ENCODE measurements at places on chromosomes 1 and 21.

DNA sequence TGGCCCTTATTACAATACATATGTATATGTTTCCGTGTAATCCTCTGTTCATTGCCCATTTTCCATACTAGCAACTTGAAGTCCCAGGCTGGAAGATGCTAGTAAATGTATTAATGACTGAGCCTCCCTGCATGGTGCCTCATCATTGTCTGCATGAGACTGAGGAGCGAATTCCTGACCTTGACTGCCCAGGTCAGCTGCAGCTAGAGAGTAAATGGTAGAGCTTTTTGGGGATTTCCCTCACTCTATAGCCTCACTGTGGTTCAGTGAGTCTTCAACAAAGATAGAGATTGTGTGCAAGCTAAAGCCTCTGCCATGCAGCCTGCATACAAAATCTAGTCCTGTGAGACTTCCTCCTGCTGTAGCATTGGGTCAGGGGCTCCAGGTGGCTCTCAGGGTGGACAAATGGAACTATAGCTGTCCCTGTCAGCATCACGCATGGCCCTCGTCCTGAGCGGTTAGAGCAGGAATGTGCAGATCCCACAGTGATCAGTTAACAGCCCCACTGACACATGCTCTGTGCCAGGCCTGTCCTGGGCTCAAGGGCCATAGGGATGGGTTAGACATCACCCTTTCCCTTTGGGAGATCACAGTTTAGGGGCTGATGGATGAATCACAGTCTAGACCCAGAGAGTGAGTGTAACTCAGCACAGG is 741.7 kb downstream of the MATN1 start:
- DNase-seq: no peak

GRCh38 chr1:20928146-20928545 is 141.0 kb upstream of the HP1BP3 start:
- no peak for DNase-seq

GRCh38 chr21:15297824-15298223 is 233.0 kb upstream of the NRIP1 start:
- DNase-seq: no peak

GRCh38 chr21:31668651-31669491 is 9.4 kb downstream of the SOD1 start:
- no peak for DNase-seq

- DNase-seq: no peak
Measured at GRCh38 chr1:205575294-205575885, 56.4 kb downstream of the ELK4 start.

- DNase-seq: no peak
Measured at GRCh38 chr1:29504196-29504595, 267.9 kb downstream of the PTPRU start.

All from stimulated activated CD8-positive, alpha-beta memory T cell treated with anti-CD3 and anti-CD28 coated beads, Interleukin-15, amount 100 ng/mL, for 4 hours (primary cell).